AG08395 (cell line): ENCODE measurements at places on chromosomes 2 and 18.
A peak's percentile ranks its signal among the peaks of the same experiment; 100 is the strongest.

DNA sequence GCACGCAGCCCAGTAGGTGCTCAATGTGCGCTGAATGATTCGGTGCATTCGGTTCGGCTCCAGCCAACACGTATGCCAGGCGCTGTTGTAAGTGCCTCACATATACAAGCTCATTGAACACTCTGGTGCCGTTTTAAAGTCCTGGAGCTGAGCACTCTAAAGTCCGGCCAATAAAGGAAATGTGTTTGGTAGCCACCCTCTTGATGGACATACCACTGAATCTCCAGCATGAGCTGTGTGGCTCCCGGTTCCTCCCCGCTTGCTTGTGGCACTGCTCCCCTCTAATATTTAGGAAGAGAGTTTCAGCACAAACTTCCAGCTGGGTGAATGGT, 112.1 kb downstream of the MCFD2 start:
- no peak for DNase-seq

GRCh38 chr18:49041435-49042245, 90.9 kb upstream of the SMAD7 start:
- peak; percentile 51 for DNase-seq

DNA sequence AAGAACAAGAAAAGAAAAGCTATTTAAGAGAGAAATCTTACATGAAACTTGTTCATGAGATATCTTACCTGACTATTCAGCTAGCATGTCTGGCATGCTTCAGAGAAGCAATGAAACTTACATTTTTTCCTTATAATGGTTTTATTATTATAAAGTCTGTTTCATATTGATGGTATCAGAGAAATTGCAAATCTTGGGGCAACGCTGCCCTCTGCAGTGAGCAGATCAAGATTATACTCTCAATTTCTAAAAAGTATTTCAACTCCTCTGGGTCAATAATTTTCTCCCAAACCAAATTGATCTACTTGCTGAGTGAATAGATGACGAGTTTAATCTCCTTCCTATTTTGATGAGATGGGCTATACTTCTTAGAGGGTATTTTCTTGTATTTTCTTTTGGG, 235.6 kb downstream of the NUP35 start:
- no peak for DNase-seq

DNA sequence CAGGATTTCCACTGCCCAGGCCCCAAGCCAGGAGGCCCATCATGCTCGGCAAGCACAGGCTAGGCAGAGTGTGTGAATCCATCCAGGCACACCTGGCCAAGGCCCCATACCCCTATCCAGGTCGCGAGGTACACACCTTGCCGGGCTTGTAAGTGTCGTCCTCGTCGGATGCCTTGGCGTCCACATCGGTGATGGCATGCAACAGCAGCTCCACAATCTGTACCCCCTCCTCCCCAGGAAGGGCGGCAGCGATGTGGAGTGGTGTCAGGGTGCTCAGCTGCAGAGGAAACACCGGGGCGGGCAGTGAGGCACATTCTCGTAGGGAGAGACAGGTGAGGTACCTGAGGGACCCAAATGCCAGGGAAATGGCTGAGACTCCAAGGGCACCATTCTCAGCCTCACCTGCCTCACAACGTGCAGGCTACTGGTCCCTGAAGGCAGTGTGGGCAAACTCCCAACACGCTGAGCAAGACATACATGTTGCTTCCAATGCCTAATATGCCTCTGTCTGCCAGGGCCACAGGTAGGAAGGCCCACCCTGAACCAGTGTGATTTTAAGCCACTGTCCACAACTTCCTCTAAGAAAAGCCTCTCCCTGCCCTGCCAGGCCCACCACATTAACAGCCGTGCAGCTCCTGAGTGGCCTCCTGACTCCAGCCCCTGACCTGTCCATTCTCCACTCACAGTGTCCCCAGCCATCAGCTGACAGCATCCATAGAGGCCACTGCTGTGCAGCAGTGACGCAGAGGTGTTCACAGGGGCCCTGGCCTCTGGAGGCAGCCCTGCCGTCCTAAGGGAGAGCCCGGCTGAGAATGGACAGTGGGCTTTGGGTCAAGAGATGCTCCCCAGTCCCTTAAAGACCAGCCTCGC, 44.9 kb downstream of the ANKMY1 start:
- no peak for DNase-seq

- no peak for DNase-seq
Observed at GRCh38 chr2:120429586-120430500, 83.9 kb downstream of the INHBB start.

DNA sequence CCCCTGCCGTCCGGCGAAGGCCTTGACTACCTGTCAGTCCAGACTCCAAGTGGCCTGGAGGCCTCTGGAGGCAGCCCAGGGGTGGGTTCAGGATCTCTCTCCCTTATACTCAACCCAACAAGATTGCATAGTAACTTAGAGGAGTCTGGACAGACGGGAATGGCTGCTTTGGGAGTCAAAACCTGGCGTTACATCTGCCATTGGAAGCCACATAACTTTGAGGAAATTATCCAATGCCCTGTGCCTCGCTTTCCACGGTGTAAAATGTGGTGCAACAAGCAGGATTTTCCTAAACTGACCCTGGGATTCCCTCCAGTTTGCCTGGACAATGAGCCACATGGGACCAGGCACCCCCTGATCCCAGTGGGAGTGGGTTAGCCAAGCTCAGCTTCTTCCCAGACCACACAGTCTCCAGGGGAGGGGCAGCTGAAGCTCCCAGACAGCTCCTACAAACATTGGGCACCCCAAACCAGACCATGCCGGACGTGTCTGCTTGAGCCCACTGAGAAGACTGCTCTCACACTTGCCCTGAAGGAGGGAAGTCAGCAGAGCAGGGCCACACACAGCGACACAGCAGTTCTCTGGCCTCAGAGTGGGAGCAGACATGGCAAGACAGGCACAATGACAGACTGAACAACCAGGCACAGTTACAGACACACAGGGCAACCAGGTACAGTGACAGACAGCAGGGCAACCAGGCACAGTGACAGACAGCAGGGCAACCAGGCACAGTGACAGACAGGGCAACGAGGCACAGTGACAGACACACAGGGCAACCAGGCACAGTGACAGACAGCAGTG, 65.6 kb upstream of the RAB6C start:
- no peak for DNase-seq

DNA sequence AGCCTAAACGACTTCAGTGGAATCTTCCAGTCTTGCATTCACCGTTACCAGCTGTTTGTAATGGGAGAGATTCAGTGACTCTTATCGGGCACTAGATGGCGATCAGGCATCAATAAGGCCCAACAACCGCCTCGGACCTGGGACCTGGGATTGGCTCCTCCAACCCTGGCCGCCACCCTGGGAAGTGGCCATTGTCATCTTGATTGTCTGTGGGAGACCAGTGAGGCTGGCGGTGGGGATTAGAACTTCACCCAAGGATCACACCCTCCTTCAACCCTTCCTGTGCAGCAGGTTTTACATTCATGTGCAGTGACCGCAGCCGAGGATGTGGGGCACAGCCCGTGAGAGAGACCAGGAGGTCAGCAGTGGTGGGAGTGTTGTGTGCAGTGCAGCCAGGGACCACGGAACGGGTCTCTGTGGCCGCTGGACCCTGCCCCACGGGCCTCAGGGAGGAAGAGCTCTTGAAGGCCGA, 85.3 kb downstream of the SPP2 start:
- DNase-seq: peak; percentile 83

- DNase-seq: no peak
Observed at GRCh38 chr2:64910972-64911433, 78.2 kb upstream of the SLC1A4 start.

DNA sequence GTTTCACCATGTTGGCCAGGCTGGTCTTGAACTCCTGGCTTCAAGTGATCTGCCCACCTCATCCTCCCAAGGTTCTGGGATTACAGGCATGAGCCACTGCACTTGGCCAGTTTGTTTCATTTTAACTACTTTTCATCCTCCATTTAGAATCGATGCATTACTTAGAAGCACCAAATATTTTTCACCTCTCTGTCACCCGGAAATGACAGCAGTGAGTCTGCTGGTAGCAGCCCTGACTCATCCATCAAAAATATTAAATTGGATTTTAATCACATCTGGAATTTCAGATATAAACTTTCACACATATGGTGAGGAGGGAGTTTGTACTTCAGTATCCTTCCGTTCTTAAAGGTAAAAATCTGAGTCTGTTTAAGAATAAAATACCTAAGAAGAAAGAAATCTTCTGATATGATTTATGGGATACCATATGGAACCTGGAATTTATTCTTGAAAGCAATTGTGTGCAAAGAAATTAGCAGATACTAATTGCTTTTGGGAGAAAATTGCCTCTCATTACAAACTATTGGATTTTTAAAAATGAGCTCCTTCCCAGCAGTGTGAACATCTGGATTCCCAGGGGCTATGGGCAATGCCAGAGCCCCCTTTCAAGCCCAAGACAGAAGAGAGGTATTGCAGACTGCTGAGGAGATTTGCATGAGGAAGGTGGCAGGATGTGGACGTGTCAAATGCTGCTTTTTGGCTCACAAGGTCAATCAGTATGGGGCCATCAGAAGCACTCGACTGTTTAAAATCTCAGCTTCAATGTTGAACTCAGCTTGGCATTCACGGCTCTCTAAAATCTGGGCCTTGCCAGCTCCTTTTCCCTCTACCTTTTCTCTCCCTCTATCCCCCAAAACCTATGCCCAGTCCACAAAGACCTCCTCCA, 279.5 kb upstream of the SIX2 start:
- DNase-seq: peak; percentile 25

DNA sequence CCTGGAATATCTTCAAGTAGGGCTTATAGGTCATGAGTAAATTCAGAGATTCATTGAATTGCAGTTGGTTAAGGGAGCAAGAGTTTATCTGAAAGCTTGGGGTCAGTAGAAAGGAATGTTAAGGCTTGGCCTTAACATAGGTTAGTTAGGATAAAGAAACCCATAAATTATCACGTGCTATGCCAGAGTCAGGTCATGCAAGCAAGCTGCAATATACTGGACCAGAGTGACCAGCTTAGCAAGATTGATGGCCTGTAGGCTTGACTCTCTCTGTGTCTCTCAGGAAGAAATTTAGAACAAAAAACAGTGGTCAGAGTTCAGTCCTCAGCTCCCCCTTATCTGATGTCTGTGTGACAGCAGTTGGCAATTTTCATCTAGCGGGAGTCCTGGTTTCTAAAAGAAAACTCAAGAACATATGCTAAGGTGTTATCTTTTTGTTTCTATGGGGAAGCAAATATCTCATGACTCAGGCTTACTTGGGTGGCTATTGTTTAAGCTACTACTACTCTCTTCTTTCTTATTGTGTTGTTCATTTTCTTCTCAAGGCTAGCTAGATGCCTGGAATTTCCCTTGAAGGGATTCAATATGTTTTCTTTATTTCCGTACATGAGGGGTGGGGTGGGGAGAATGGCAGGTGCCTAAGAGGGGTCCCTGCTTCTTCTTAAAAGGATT, 28.7 kb upstream of the MARCO start:
- no peak for DNase-seq

GRCh38 chr18:63199743-63200241, 119.8 kb downstream of the BCL2 start:
- DNase-seq: no peak

- DNase-seq: no peak
Observed at GRCh38 chr2:629961-630360, 47.2 kb downstream of the TMEM18 start.

- DNase-seq: no peak
Observed at GRCh38 chr18:51151568-51152511, 45.6 kb downstream of the MEX3C start.

- peak; percentile 69 for DNase-seq
Observed at GRCh38 chr18:23131693-23132319, 3.5 kb upstream of the CABLES1 start.

DNA sequence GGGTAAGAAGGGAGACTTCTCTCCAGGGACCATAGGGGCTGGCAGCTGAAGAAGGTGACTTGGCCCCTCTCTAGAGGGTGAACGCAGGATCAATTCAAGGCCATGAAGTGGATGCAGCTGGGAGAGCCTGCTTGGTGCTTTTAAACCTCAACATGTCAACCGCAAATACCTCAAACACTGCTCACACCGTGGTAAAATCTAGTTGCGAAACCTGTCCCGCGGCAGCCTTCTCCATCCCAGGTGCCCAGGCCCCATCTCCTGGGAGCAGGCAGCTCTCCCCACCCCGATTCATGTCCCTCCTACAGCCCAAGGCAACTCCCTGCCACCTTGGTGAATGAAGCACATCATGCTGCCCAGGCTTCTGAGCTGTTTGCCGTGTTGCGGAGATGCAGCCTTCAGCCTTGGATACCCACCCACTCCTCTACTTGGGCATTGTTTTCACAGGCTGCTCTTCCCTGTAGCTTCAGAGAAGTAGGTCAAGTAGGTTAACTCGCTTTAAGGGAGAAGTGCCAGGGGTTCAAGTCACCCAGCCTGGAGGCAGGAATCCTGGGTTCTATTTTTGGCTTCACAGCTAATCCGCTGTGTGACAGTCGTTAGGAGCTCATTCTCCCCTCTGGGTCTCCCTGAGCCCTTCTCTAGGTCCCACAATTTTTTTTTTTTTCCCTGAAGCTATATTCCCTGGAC, 6.2 kb upstream of the EFR3B start:
- no peak for DNase-seq

- DNase-seq: no peak
Observed at GRCh38 chr2:150985741-150986140, 275.9 kb downstream of the RBM43 start.

DNA sequence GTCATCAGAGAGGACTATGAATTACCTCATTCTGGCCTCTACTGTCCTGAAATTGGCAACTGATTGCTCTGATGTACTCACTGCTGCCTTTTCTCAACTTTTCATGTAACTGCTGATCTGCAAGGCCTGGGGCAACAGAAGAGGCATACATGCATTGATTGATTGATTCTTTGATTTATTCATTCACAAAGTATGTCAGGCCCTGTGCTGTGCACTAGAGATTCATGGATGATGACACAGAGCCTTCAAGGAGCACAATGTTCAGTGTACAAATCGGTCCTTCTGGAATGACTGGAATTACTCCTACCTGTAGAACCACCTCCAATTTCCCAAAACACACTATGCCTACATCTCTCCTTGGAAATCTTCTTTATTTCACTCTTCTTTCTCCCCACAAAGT, 111.3 kb downstream of the LRATD1 start:
- no peak for DNase-seq

- DNase-seq: no peak
Observed at GRCh38 chr2:174859563-174860169, 95.4 kb upstream of the CHRNA1 start.

DNA sequence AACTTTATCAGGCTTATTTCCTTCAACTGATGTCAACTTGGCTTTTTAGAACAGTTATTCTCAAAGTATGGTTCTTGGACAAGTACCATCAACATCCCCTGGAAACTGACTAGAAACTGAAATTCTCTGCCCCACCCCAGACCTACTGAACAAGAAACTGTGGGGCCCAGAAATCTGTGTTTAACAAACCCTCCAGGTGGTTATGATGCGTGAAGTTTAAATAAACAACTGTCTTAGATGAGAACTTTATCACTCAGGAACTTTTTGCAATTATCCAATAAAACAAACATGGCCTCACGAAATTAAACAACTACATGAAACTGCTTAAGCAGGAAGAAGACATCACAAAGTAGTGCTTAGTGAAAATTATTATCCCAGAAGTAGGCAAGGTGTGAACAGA, 4.4 kb downstream of the HIBCH start:
- DNase-seq: no peak

- DNase-seq: no peak
Observed at GRCh38 chr18:50776383-50776782, 43.4 kb downstream of the MRO start.

GRCh38 chr2:45993476-45993991, 303.7 kb upstream of the EPAS1 start:
- DNase-seq: peak; percentile 72

GRCh38 chr2:8676921-8677645, 4.8 kb upstream of the ID2 start:
- DNase-seq: no peak
